Epithelial cell of prostate (primary cell): ENCODE measurements at places on chromosomes 16 and 17.

DNA sequence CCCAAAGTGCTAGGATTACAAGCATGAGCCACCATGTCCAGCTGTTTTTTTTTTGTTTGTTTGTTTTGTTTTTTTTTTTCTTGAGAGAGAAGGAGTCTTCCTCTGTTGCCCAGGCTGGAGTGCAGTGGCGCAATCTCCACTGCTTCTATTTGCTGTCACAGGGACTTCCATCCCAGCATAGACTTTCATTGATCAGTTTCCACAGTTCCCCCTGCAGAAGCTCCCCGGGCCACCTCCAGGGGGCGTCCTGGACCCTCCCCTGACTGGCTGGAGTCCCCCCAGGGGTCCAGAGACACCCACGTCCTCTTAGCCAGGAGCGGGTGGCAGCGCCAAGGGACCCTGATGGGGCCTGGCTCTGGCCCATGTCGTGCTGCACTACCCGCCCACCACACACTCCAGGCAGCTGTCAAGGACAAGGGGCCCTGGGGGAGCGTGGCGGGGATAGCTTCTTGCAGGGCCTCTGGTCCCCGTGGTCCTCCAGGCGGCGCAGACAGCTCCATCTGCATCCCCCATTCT lies 3.1 kb upstream of the NPW start:
- DNase-seq, result no peak

DNA sequence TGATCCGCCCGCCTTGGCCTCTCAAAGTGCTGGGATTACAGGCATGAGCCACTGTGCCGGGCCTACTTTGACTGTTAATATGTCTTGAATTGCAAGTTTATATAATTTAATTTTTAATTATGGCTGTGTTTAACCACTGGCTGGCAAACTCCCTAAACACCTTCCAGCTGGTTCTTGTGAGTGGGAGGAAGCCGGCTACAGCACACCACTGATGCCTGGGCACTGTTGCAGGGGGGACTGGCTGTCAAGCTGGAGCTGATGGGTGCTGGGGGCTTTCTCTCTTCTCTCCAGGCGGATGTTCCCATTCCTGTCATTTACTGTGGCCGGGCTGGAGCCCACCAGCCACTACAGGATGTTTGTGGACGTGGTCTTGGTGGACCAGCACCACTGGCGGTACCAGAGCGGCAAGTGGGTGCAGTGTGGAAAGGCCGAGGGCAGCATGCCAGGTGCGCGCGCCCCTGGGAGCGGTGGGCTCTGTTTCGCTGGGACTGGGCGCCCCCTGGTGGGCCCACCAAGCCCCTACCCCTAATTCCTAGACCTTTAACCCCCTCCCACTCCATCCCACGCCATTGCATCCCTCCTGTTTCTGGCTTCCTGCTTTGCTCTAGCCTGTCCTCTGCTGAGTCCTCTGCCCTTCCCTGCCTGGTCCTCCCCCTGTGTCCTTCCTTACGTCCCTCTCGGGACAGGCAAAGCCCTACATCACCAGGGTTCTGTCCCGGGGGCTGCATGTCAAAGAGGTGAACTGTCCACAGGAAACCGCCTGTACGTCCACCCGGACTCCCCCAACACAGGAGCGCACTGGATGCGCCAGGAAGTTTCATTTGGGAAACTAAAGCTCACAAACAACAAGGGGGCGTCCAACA lies 9.5 kb downstream of the TBX21 start:
- no peak for DNase-seq

DNA sequence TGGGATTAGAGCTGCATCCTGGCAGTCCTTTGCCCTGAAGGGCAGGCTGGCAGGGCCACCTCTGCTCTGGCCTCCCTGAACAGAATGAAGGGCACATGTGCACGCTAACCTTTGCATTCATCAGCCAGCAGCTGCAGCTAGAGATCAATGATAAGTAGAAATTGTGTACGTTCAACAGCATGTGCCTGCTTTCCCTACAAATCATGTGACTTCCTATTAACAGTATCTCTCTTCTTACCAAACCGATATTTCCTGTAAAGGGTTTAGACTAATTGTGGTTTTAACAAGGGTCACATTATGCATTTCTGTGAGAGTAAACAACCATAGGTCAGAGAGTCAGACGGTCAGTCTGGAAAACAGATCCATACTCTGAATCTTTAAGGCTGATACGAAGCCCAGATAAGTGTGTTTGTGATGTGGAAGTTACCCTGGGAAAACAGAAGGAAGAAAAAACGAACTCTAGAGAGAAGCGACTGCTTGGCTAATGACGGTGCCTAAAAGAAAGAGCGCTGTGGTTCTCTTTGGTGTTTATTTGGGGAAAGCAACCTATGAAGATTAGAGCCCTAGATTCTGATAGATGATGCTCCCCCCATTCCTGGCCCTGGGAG lies 219.4 kb downstream of the MAF start:
- DNase-seq, result no peak

- DNase-seq, result no peak
These were observed 18.3 kb downstream of the COQ7 start for GRCh38 chr16:19085679-19086200.

DNA sequence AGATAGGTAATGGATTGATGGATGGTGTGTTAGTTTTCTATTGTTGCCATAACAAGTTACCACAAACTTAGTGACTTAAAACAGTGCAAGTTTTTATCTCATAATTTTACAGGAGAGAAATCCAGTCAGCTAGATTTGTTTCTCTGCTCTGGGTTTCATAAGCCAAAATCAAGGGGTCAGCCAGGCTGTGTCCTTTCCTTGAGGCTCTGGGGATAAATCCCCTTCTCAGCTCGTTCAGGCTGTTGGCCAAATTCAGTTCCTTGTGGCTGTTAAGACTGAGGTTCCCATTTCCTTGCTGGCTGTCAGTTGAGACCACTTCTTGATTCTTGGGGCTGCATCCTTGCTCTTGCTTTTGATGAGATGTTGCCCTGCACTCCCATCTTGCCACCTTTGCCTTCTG lies 204.9 kb upstream of the CDH13 start:
- DNase-seq, result no peak

DNA sequence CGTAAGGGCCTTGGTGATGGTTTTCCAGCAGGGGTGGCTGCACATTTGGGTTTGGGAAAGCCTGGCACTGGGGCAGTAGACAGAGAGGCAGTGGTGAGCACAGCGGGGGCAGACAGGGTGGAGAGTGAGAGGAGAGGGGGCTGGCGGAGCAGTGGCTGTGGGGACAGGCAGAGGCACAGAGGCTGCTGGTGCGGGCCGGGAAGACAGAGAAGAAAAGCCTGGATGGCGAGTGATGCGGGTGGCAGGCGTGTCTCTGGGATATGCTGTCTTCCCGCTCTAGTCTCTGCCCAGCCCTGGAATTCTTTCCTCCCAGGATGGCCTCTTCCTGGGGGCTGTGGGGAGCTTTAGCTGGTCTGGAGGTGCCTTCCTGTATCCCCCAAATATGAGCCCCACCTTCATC lies 16.9 kb downstream of the ITGAD start:
- DNase-seq, result no peak

GRCh38 chr17:55785181-55785580 lies 34.3 kb downstream of the PCTP start:
- DNase-seq, result no peak

- no peak for DNase-seq
These were observed 78.0 kb upstream of the DOC2B start for GRCh38 chr17:259341-259976.

- DNase-seq, result no peak
These were observed 5.8 kb downstream of the SRR start for GRCh38 chr17:2309338-2310154.

- no peak for DNase-seq
These were observed 16.9 kb downstream of the HASPIN start for GRCh38 chr17:3740611-3741073.
